H4 (cell line): ENCODE measurements at places on chromosomes 13 and 19. TPM values are rescaled to one million over a fixed set of nuclear protein-coding genes. Genes with fewer than 3 reads are reported as not detected.

- DNase-seq = no peak
Measured at GRCh38 chr13:114053026-114053425, 79.2 kb upstream of the C13orf46 start.

DNA sequence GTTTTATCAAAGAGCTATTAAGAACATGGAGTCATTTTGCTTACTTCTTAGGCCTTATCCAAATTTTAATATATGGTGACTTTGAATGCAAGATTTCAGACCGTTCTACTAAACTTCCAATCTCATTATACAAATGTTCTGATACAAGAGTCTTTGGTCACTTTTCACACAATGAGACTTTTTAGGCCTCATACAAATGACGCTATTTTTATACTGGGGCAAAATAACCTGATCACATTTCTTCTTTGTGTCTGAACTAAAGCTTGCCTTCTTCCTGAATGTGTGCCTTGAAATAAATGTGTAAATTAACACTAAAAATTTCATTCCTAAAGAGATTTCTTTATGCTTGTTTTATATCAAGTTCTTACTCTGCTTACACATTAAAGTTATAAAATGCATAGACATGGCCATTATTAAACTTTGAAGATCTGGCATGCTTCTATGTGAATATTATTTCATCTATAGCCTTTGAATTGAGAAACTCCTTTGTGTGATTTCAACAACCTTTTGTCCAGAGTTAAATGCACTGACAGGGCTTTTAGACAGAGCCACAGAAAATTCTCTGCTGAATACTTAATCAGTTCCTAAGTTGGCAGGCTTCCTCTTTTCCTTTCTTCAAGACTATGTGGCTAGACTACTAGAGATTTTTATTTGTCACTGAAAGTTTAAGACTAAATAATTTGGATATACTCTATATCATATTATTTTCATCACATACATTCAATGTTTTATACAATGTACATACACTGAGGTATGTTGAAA lies 86.1 kb downstream of the EDNRB start:
- no peak for DNase-seq

ZNF470 gene
- 0.68 and 1.6 TPM in 2 replicates for total RNA-seq

- DNase-seq = no peak
Measured at GRCh38 chr13:29737061-29737460, 113.4 kb downstream of the UBL3 start.

DNA sequence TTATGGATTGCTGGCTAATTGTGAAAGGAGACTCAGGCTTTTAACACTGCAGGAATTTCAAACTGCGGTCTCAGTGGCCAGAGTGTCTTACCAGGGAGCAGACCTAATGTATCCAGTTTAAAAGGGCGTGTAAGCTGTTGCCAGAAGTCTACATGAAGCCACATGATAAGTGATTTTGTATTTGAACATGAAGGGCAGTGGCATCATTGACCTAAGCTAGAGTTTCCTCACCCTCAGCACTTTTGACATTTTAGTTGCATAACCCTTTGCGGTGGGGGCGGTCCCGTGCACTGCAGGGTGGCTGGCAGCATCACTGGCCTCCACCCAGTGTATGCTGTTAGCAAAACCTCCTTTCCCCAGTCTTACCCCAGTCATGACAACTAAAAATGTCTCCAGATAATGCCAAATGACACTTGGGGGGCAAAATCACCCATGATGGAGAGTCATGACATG lies 23.7 kb upstream of the GPR18 start:
- DNase-seq = no peak

MISP gene
- not detected in 2 replicates for total RNA-seq

- DNase-seq = no peak
Measured at GRCh38 chr19:543910-544608, at the start of gene GZMM. TSS of gene GZMM (plus strand) at chr19:544053. CDS start at chr19:544072, 19 bp downstream.

DNA sequence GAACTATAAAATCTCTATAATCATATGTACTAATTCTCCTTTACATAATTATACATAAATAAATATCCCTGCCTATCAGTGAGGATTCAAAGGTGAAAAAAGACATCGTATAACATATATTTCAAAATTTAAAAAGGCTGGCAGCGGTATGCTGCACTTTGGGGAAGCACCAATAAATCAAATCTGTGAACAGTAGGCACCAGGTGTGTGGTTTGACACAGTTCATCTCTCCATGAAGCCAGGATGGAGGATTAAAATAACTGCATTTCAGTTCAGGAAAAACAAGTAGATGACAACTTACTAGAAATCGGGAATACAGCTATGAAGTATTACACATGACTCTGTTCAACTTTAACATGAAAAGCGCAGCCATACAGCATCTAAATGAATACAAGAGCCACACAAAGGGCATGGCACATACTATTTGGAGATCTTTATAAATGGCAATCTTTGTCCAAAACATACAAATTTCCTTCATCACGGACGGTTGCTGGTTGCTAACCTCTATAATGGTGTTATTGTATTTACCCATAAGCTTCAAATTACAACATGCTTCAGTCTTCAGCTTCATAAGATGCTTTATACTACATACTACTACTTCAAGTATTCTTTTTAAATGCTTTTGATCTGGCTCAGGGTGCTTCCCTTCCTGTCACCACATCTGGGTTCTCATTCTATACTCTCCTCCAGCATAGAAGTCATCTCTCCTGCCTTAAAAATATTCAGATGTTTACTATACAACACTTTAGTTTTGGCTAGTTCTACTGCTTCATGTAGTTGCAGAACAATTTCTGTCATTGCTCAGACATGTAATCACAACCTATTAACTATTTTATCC lies 128.7 kb downstream of the KLF12 start:
- no peak for DNase-seq

GRCh38 chr13:29260684-29261083 lies 334.8 kb downstream of the SLC7A1 start:
- no peak for DNase-seq

GRCh38 chr13:54232700-54233099 lies 1204.1 kb downstream of the OLFM4 start:
- DNase-seq = no peak

GRCh38 chr13:40586886-40587565 lies 79.4 kb downstream of the FOXO1 start:
- no peak for DNase-seq

GRCh38 chr13:111117961-111118360 lies 2.9 kb downstream of the ARHGEF7 start:
- no peak for DNase-seq

BCAM gene
- 5.8 and 6.2 TPM in 2 replicates for total RNA-seq
